ENCODE measurements at places on chromosomes 11 and 22.

- no peak for DNase-seq
These were observed 13.6 kb upstream of the TMEM216 start for GRCh38 chr11:61378713-61379313.

GRCh38 chr11:104997288-104997687, 25.7 kb downstream of the CASP5 start:
- DNase-seq, result no peak

DNA sequence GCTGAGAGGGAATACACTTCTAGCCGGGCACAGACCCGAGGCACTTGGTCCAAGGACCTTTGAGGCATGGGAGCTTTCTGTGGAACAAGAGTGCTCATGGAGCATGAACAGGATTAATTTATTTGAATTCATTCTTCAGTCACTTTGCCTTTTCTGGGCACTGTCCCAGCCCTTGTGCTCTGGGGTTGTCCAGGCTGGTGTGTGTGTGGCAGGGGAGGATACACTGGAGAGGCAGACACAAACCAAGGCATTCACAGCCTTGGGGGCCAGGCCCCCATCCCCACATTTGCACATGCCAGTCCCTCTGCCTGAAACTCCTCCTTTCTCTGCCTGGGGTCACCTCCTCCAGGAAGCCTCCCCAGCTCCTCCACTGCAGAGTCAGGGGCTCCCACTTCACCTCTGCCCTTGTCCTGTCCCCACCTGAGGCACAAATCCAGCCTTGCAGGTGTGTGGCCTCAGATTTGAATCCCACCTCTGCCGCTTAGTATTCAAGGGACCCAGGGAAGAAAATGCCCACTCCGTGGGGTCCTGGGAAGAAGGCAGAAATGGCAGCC, 55.5 kb downstream of the MYO7A start:
- no peak for DNase-seq

DNA sequence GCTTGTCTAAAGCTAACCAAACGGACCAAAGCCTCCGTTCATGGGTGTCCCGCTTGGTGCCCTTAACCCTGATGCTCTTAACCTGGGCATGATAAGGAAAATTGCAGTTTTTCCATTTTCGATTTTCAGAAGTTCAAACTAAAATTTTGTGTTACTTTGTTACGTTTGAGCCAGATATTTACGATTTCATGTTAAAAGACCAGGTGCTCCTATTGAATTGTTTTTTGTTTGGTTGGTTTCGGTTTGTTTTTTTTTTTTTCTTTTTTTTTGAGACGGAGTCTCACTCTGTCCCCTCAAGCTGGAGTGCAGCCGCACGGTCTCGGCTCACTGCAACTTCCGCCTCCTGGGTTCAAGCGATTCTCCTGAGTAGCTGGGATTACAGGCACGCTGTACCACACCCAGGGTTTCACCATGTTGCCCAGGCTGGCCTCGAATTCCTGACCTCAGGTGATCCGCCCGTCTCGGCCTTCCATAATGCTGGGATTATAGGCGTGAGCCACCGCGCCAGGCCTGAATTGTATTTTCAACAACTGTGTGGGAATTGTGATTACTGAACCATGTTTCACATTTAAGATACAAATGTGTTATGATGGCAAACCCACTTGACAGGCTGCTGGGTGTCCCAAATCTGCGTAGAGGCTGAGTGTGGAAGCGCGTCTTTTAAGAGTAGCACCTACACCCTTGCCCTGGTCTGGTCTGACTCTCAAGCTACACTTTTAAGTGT, 864 bp upstream of the USP28 start:
- DNase-seq, result no peak

DNA sequence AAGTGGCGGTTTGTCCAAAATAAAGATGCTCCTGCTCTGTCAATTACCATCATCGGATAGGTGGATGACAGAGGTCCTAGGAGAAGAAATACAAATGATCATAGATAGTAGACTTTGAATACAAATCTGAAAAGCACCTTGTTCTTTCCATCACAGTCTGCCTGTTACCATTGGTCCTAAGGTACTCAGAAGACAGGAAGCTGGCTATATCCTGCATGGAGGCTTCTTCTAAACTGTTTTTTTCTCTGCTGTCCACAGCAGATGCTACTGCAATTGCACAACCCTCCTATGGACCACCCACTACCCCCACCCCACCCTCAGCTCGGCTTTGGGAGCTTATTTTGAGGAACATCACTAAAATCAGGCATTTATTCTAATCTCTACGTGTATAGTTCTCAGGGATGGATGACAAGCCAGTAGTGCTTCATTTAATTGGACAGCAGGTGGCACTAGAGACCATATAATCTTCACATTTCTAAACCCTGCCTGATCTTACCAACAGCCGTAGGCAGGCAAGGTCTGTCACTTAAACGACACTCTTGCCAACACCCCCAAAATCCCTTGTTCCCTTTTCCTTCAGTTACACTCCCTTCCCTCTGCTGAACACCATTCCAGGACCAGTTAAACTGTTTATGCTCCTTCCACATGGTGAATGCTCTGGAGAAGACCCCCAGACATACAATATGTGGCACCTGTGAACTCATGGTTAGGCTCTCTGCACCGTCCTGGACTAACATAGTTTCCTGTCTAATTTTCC, 6.6 kb upstream of the PTS start:
- peak; percentile 81 for DNase-seq
